CD4-positive, alpha-beta T cell treated with Interleukin-17A for 1 hour (primary cell): ENCODE measurements at places on chromosomes 1 and 21.
A peak's percentile ranks its signal among the peaks of the same experiment; 100 is the strongest.

DNA sequence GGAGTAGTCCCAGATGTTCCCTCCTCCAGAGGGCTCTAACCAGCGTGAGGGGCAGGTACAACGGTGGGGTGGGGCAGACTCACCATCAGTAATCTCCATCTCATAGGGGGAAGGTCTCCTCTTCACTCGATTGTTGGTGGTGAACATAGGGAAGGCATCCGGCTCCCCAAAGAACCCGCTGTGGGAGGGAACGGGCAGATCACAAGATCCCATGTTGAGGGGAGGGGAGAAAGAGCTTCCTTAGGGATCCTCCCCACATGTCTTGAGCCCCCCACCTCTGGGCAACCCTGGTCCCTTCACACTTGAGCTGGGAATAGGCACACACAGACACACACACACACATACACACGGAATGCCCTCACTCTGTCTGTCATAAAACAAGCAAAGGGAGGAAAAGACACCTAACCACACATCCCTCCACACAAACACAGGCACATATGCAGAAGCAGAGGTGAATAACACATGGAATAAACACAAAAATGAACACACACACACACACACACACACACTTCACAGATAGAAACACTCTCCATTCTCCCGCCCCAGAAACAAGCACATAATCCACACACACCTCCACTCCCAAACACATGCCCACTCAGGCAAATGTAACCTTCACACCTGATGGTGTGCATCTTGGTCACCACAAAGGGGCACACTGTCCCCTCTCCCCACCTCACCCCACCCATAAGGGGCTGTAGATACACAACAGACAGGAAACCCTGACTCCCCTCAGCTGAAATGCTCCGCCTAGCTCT, 7.9 kb downstream of the TAL1 start:
- DNase-seq = no peak

DNA sequence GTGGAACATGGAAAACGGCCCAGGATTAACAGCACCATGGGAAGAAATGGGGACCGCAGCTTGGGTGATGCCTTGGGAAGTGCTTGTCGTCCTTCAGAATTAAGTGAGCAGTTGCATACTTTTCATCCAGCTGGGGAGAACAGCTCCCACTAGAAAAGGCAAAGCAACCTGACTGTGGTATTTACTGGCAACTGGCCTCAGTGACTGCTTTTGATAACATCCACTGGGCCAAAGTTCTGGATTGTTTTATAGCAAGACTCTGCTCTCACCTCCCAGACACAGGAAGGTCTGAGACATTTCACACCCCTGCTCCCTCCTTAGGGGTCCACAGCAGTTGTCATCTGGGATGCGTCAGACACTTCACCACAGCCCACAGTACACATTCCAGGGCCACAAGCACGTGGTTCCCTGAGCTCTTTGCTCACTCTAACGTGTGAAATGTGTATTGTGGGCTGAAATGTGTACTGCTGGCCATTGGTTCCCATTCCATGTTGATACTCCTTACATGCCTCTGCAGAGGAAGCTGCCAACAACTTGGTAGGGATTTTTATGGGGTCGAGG, 6.6 kb downstream of the PAPPA2 start:
- no peak for DNase-seq

GRCh38 chr1:100354971-100355394, 2.7 kb downstream of the CDC14A start:
- DNase-seq = peak; percentile 65

DNA sequence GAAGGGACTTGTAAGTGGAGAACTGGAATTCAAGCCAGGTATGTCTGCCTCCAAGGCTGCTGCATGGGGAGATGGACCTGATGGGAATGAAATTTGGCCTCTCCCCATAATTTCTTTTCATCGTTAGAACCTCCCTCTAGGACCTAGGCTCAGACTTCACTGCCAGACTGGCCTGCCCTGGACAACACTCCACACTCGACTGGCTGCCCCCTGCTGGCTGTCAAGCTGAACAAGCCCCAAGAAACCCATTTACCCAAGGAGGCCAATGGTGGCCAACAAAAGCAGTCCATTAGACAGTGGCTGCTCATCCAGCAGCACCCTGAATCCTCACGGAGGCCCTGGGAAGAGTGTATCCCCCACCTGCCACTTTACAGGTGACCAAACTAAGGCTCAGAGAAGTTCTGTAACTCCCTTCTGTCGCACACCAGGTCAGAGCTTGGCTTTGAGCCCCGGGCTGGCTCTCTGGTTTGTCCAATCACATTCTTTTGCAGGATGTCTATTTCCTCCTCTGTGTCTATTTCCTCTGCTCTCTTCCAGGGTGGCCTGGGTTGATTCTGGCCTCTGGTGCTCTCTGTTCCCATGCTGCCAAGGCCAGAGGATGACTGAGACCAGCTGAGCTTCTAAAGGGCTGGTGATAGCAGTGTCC, 3.8 kb downstream of the RNF186 start:
- peak; percentile 60 for DNase-seq

DNA sequence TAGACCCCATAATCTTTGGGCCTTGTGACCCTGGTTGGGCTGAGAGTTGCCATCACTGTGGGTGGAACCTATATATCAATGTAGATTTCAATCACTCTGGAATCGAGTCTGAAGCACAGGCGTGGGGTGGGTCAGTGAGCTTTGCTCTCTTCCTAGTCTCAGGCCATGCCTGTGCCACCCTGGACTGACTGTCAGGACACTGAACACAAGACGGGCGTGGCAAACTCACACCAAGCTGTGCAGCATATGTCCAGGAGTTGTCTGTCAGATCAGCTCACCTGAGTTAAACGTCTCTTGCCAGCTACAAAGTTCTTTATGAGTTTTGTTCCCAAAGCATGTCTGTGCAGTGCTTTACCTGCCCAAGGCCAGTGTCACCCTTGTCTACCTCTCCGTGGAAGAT, 30.9 kb upstream of the ALPL start:
- no peak for DNase-seq

DNA sequence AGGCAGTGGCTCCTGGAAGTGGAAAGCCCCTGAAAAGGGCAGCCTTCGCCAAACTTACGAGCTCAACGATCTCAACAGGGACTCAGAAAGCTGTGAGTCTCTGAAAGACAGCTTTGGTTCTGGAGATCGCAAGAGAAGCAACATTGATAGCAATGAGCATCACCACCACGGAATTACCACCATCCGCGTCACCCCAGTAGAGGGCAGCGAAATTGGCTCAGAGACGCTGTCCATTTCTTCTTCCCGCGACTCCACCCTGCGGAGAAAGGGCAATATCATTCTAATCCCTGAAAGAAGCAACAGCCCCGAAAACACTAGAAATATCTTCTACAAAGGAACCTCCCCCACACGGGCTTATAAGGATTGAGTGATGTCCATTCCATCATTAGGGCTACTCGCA, 42.4 kb downstream of the PLPPR4 start:
- DNase-seq = no peak
